T-helper 2 cell (primary cell): ENCODE measurements at places on chromosomes 2 and 18.
A peak's percentile ranks its signal among the peaks of the same experiment; 100 is the strongest.

DNA sequence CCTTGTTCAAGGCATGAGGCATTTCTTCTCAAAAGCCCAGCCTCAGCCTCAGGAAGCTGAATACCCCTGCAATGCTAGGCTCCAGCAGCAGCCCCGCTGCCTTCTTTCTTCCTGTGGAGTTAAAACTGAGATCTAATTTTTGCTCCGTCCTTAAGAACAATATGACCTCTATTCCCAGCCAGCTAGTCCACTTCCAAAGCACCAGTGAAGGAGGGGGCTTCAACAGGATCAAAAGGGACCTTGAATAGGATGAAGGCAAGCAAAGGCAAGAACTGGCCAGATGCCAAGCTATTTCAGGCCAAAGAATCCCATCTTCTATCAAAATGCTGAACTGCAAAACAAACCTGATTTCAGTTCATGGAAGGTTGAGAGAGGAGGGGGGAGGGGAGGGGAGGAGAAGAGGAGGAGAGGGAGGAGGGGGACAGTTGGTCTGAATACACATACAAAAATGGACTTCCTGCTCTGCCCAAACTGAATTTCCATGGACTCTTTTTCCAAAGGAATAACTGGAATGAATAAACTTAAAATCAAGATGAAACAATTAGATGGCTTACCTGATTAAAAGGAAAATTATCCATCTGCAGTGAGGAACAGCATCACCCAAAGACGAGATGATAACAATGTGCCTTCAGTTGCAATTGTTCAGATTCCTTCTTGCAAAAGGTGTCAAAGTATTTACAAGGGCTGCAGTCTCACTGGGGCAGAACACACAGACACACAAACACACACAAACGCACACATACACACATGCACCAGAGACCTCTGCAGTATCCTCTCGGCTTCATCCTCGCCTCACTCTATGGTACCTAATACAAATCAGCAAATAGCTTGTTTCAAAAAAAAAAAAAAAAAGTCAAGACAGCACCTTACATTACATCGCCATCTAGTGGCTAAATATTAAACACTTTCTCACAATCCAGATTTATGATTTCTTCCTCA lies at the start of gene SCN1A:
SCN1A (minus strand) TSS at position 804 of the 939 bp plus-strand sequence. CDS start 54,399 bp downstream, outside the sequence.
- DNase-seq: peak; percentile 35

DNA sequence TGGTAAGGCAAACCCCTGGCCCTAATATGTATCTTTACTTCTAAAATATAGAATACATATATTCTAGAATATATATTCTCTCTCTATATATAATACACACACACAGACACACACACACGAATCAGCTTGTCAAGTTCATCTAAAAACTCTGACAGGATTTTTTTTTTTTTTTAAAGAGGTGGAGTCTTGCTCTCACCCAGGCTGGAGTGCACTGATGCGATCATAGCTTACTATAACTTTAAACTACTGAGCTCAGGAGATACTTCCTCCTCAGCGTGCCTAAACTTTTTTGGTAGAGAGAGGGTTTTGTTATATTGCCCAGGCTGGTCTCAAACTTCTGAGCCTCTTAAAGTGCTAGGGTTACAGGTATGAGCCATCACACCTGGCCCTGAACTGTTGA lies 45.2 kb downstream of the DOK1 start:
- DNase-seq: no peak

DNA sequence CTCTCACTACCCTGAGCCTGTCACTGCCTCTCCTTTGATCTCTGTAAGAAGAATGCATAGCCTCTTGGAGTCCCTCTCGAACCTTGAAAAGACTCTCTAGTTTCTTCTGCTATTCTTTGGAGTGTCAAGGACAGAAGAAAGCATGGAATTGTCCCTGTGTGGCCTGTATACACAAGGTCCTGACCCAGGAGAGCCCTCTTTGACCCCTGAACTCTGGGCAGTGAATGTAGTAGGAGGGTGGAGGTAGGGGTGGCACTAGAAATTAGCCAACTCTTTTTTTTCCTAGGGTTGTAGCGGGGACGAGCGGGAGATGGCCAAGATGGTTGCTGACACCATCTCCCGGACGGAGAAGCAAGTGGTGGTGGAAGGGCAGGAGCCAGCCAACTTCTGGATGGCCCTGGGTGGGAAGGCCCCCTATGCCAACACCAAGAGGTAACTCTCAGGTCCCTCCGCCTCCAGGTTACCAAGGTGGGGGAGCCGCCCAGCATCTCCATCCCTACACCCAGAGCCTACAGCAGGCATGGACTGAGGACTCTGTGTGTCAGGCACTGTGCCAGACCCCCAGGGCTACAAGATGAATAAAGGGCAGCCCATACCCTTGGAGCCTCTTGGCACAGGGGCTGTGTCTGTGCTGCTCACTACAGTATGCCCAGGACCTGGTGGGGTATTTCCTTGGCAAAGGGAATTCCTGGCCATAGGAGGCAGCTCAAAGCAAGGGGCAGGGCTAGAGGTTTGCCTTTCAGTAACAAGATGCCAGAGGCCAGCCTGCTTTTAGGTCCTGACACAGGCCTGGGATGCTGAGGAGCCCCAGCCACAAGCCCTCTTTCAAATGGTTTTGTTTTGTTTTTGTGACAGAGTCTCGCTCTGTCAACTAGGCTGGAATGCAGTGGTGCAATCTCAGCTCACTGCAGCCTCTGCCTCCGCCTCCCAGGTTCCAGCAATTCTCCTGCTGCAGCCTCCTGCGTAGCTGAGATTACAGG lies 16.4 kb downstream of the VIL1 start:
- no peak for DNase-seq

DNA sequence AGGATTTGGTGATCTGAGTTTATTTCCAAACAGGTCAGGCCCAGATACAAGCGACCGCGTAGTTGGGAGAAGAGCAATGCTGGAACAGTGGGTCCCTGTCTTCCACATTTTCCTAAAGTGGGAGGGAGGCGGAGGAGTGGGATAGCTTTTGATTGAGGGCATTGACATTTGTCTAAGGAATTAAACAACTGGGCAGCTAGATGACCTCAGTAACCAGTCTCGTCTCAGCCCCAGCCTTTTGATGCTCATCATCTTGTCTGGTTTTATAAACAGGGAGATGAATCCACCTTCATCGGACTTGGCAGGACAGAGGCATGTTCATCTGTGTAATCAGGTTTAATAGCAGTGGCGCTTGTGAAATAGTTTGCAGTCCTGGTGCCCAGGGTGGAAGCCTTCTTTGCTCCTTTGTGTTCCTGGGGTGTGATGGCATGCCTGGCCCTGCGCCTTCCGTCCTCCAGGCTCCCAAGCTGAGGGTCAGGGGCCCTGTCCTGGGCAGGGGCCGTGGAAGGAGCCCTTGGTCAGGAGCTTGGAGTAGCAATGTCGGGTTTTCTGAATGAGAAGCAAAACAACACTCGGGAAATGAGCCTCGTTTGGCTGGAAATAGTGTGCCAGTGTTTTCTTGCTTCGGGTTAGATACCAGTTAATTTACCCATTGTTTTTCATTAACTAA lies 193.8 kb downstream of the FAM210A start:
- DNase-seq: no peak

- no peak for DNase-seq
Measured at GRCh38 chr2:10216677-10217488, 85.8 kb upstream of the HPCAL1 start.

DNA sequence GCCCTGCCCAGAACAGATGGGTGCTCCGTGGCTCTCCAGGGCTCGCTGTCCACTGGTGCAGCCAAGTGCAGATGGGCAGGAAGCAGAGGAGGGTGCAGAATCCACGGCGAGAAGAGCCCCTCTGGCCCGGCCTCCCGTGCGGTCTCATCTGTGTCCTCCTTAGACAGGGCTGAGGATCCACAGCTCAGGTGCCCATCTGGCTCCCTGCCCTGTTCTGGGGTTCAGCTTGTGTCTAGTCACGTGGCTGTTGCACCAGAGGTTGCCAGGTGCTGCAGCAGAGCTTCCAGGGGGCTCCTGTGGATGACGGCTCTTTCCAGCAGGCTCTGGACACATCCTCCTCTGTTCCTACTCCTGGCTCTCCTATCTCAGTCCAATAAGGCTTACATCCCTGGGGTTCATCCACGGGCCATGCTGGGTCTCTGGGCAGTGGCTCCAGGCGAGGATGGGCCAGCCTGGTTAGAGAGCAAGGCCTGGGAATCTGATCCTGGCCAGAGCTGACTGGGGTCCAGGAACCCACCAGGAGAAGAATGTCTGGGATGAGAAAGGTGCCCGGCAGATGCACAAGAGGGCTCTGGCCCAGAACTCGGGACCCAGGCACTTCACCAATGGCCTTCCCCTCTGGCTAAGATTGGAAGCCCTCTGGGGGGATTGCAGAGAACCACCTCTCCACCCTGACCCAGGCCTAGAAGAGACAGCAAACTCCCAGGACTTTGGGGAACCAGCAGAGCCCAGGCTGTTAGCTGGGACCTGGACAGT lies 116.3 kb upstream of the ID2 start:
- no peak for DNase-seq

DNA sequence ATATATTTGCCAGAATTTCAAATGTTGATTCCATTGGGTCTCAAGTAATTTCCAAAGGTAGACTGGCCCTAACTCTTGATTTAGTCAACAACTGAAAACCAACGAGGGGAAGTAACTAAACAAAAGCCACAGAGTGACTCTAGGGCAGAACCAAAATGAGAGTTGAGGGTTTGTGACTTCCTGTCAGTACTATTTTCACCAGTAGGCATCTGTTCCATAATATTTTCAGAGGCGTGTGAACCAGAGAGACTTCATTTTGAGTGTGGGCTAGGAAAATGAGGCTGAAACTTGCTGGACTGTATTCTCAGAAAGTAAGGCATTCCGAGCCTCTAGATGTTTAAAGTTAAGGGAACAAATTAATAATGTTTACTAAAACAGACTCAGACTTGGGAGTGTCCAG lies 70.6 kb downstream of the GDF7 start:
- peak; percentile 68 for DNase-seq

GRCh38 chr2:43160778-43161177 lies 65.6 kb downstream of the ZFP36L2 start:
- no peak for DNase-seq

- DNase-seq: no peak
Measured at GRCh38 chr2:97769711-97770110, 56.3 kb downstream of the ZAP70 start.

- DNase-seq: no peak
Measured at GRCh38 chr18:40313030-40313642, 1641.9 kb upstream of the PIK3C3 start.

GRCh38 chr2:238947920-238948710 lies 100.2 kb downstream of the TWIST2 start:
- no peak for DNase-seq

DNA sequence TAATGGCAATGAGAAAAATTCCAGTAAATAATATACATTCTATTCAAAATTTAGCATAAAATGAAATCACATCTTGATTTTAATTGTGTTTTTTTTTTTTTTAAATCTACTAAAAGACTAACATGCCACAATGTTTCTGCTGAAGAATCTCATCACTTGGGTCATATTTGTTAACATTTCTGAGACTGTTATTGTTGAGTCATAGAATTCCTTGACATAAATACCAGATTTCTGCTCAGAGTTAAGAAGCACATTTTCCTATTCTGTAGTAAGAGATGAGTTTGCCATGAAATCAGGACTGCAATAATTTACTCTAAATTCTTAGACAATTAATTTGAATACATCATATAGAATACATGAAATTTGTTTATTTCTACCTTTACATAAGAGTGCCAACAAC lies 154.9 kb upstream of the KYNU start:
- no peak for DNase-seq

- DNase-seq: no peak
Measured at GRCh38 chr18:33115917-33116316, 324.6 kb downstream of the CCDC178 start.

GRCh38 chr18:13616041-13616440 lies 110.3 kb downstream of the FAM210A start:
- no peak for DNase-seq

DNA sequence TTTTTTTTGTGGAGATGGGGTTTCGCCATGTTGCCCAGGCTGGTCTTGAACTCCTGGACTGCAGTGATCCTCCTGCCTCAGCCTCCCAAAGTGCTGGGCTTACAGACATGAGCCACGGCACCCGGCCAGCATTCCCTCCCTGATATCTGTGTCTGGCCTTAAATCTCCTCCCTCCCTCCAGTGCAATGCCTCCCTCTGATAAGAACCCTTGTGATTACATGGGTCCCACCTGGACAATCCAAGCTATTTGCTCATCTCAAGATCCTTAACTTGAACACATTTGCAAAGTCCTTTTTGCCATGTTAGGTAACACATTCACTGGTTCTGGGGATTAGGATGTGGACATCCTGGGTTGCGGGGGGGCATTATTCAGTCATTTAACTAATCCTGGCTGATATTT lies 40.5 kb upstream of the CREB1 start:
- DNase-seq: no peak

- no peak for DNase-seq
Measured at GRCh38 chr2:227153758-227154486, 10.1 kb downstream of the COL4A4 start.

- DNase-seq: no peak
Measured at GRCh38 chr2:5479265-5479928, 212.8 kb upstream of the SOX11 start.

DNA sequence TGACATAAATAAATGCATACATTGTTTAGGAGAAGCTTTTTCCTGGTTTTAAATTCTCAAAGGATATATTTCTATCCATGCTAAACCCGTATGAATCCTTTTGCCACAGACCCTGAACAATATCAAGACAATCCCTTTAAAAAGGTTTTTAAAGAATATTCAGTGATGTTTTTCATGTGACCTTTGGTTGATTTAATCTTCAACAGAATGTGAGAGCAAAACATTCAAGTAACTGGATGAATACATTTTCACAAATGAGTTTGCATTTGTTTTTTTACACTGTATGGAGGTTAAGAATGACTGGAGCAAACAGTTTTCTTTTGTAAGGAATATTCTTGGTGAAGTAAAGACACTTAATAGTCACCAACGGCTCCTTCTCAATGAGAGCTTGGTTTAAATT lies 139.4 kb upstream of the CWC22 start:
- no peak for DNase-seq

- no peak for DNase-seq
Measured at GRCh38 chr2:190896477-190896876, 15.9 kb downstream of the GLS start.

- DNase-seq: no peak
Measured at GRCh38 chr2:54609647-54610046, 113.8 kb upstream of the EML6 start.
